ENCODE measurements at places on chromosomes 7 and 10.

DNA sequence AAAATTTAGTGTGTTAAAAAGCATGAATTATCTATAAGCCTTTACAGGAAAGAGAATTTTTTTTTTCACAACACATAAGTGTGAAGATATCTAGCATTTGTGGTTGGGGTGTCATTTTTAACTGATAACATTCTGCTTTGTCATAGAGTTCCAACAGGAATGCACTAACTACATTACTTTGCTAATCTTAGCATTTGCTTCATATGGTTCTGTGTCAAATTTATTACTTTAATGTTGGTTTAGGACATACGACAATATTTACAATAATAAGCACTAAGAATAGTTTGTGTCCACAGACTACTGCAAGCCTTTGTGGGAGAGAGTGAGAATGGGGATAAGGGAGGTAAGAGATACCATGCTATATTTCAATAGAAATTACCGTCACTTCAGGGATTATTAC lies 40.6 kb upstream of the MAGI2 start:
- DNase-seq = no peak

DNA sequence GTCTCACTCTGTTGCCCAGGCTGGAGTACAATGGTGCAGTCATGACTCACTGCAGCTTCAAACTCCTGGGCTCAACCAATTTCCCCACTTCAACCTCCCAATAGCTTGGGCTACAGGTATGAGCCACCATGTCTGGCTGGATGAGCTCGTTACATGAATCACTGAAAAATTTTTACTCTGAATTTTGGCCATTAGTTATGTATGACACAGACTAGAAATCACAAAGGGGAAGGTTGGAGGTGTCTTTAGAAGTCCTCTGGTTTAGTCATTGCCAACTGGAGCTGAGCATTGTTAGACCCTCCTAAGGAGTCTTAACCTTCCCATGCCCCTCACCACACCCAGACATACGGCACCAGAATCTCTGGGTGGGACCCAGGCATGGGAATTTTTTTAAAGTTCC lies 34.7 kb downstream of the SVIL start:
- DNase-seq = no peak

GRCh38 chr10:20535897-20536881 lies 360.9 kb downstream of the NEBL start:
- DNase-seq = no peak

DNA sequence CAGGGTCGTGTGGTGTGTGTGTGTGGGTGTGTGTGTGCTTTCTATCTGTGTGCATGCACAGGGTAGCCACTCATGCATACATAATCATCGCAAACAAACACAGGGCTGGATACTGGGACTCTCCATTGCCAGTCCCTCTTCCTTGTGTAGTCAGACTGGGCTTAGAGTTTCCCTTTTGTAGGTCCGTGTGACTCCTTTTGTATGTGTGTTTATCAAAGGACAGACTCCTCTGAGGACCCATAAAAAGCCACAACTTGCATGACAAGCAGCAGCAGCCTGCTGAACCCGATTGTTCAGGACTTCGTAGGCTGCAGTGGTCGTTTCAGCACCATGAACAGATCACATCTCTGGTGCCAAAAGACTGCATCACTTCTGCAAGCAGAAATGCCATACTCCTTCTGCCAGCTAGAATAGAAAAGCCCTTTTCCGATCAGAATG lies 895 bp downstream of the VSTM2A start:
- DNase-seq = no peak

DNA sequence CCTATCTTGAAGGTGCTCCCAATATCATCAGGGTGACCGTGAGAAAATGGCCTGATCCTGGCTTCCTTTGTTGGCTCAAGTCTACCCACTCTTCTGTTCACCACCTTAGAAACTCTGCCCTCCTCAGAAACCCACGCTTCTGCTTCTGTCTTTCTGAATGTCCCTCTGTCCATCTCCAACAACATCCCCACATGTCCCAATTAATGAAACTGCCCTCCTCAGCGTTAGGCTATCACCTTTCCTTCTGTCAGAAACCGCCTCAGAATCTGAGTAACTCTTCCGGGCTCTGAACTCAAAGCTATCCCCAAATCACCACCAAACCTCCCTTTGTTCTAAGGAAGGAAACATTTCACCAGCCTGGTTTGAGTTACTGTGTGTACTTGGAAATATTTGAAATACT lies 315.8 kb upstream of the ZNF32 start:
- no peak for DNase-seq

- no peak for DNase-seq
These were observed 154.0 kb upstream of the KLF14 start for GRCh38 chr7:130887957-130888371.

- DNase-seq = no peak
These were observed 286.6 kb downstream of the ELMO1 start for GRCh38 chr7:37162106-37162505.

GRCh38 chr10:123704076-123704475 lies 37.9 kb downstream of the GPR26 start:
- DNase-seq = no peak

- DNase-seq = peak; percentile 86
These were observed 27.7 kb upstream of the TM9SF3 start for GRCh38 chr10:96614515-96614914.

DNA sequence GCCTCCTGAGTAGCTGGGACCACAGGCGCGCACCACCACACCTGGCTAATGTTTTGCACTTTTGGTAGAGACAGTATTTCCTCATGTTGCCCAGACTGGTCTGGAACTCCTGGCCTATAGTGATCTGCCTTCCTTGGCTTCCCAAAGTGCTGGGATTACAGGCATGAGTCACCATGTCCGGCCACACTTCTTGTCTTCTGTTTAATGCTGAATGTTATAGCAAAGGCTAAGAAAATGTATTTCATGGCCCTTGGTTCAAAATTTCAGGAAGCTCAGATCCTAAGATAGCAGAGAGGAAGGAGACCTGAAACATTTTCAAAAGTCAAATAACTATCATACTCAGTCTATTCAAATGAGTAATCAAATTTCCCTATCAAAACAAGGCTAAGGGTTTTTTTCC lies 229.6 kb downstream of the BAMBI start:
- DNase-seq = no peak

GRCh38 chr7:108722561-108722960 lies 152.9 kb downstream of the DNAJB9 start:
- DNase-seq = no peak

DNA sequence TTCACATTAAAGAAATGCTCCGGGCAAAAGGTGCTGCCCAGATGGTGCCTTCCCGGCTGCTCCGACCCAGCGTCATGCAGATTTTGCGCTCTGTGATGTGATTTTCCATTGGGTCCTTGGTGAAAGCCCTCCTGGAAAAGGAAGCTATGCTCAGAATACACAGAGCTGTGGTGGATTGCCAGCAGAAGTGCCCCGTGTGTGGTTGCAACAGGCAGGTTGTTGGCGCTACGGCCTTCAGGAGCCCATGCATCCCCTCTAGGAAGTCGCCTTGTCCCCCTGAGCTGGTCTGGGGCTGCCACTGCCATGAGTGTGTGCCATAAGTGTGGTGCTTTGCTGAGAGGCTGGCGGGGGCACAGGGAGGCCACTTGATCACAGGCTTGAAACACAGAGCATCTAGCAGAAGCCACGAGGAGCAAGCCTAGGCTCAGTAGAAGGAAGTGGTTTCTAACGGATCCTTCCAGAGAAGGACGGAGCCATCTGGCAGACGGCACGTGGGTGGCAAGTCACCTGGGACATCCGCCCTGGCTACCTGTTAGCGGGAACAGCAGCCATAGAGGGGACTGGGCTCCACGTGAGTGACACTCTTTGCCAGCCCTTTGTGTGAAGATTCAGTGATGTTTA lies 210.9 kb downstream of the CUX1 start:
- no peak for DNase-seq

GRCh38 chr7:1369916-1370657 lies 89.2 kb downstream of the MICALL2 start:
- DNase-seq = no peak

GRCh38 chr7:123974326-123974908 lies 49.4 kb downstream of the SPAM1 start:
- DNase-seq = no peak

GRCh38 chr10:75658915-75659314 lies 227.5 kb downstream of the LRMDA start:
- DNase-seq = no peak

GRCh38 chr10:44963772-44964633 lies 4.4 kb downstream of the RASSF4 start:
- DNase-seq = peak; percentile 40

DNA sequence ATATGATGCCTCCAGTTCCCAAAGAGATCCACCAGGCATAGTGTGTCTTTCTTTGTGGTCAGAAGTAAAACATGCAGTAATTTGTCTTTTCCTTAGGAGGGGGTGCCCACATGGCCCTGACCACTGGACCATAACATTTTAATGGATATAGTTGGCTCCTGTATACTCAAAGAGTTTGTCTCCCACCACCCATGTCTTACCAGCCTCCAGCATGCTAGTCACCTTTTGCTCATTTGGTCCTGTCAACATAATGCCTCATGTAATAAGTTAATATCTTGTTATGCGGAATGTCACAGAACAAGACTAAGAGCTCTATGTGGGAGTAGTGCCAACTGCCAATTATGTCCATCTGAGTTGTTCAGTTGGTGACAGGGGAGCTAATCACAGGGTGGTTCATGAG lies 83.4 kb upstream of the IFRD1 start:
- DNase-seq = peak; percentile 7

DNA sequence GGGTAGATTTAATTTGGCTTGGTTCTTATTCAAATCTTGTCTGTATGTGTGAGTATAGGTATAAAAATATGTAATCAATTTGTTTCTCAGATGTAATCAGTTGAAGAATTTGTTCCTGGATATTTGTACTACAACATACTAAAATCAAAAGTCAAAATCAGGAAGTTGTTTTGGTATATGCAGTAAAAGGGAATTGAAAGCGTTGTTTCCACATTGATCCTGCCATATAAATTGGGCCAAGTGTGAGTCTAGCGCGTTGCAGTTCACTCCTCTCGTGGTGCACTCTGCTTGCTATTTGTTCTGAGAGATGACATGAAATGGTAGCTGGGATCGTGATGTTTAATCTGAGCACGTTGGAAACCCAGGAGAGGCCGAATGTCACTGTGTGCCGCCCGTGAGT lies 55.9 kb downstream of the SHH start:
- no peak for DNase-seq

DNA sequence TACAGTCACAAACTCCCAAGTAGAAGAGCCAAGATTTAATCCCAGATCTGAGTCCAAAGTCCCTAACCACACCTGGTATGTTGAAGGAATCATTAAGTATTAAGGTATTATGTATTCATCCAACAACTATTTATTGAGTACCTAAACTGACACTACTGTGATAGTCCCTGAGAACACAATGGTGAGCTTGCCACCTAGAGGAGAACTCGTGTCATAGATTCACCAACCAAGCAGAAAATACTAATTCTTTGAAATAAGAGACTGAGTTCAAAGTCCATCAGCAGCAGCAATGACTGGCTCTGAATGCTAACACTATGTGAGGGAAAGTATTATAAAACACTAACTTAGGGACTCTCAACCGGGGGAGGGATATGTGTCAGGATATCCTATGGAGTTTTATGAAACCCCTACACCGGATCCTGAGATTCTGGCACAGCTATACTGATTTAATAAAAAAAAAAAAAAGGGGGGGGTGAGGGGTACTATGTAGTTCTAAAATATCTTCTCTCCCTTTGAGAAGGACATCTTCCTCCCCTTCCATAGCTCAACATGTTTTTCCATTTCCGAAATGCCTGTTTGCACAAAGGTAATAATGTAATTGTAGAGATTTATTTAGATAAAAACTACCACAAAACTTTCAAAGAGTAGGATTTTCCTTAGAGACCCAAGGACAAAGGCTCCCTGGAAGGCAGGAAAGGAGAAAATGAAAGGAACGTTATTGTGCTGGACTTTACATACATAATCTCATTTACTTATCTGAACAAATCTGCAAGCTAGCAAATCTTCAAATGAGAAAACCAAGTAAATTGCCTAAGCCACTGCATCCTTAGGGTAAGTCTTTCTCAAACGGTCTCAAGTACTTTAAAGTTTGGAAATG lies 1.6 kb downstream of the NCOA4 start:
- peak; percentile 19 for DNase-seq

- DNase-seq = no peak
These were observed 14.0 kb upstream of the INSIG1 start for GRCh38 chr7:155283565-155284194.

- no peak for DNase-seq
These were observed 356.9 kb downstream of the PCDH15 start for GRCh38 chr10:54444170-54444569.

- no peak for DNase-seq
These were observed 244.2 kb upstream of the PLXDC2 start for GRCh38 chr10:19572056-19572455.

GRCh38 chr10:3570131-3570729 lies 214.8 kb downstream of the KLF6 start:
- no peak for DNase-seq

DNA sequence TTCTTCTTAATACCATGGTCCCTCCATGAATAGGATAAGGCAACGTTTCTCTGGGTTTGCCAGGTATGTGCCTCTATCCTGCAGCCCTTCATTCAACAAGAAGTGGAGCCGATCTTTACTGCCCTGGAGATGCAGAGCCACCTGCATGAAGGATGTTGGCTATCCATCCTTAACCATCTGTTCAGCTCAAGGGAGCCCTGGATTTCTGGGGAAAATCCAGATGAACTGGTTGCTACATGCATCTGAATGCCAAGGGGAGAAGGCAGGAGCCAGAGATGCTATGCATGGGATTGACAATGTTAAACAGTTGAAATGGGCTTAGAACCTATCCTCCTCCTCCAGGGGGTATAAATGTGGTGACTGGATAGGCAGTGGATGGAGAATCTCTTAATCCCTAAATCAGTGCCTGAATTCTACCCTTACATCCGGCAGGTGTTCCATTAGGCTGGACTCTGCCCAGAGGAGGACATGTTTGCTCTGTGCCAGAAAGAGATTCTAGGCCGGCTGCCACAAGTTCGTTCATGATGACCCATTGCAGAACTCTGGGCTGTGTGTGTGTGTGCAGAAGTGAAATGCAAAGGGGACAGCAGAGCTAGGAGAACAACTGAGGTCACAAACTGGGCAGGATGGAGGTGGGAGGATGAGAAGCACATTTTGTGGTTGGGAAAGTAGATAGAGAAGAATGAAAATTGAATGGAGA lies 15.6 kb downstream of the CPED1 start:
- no peak for DNase-seq

Measured in NCI-H1694 (cell line).